ENCODE measurements at places on chromosomes 2 and 18.

GRCh38 chr18:77008576-77009315, 123.8 kb downstream of the MBP start:
- DNase-seq, result no peak
- H3K27me3 ChIP-seq, result no peaks in the 10 kb centered on the region
- no peak overlapping the region for H3K4me3 ChIP-seq
- H3K4me1 ChIP-seq, result no peaks in the 10 kb centered on the region
- H3K36me3 ChIP-seq, result no peaks in the 10 kb centered on the region
- no peak overlapping the region for H3K27ac ChIP-seq

GRCh38 chr18:5868218-5868854, 27.0 kb downstream of the TMEM200C start:
- H3K36me3 ChIP-seq, result no peaks in the 10 kb centered on the region
- no peak overlapping the region for H3K27ac ChIP-seq
- H3K4me1 ChIP-seq, result no peaks in the 10 kb centered on the region
- peak; percentile 90 for DNase-seq
- no peak overlapping the region for H3K4me3 ChIP-seq

- H3K4me1 ChIP-seq, result no peaks in the 10 kb centered on the region
- H3K27ac ChIP-seq, result no peak overlapping the region
- no peaks in the 10 kb centered on the region for H3K27me3 ChIP-seq
- no peaks in the 10 kb centered on the region for H3K36me3 ChIP-seq
These were observed 1971.0 kb upstream of the LRRTM1 start for GRCh38 chr2:82275599-82275998.

DNA sequence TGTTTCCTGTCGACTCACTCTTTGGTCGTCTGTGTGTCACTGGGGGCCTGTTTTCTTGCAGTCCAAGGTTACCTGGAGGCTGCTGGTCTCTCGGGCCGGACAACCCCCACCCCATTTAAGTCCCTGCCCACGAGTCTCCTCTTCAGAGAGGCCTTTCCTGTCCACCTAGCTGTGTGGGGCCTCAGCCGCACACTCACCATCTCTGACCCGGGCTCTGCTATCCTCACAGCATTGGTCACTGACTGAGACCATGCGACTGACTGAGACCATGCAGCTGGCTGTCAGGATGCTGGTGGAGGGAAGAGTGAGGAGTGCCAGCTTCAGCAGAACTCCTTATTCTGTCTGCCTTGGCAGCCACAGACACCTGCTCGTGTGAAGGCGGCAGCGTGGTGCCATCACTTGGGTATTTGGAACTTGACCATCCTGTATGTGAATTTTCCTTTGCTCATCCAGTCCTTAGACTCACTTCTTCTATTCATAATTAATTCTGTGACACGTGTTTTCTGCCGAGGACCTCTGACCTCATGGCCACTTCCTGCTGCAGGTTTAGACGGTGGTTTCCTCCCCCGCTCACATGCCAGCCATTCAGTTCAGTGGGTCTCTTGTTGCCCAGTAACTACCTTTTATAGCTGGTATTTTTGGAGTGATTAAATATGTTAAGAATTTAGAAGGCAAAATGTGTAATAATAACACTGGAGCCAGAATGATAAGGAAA, 47.5 kb upstream of the ASB1 start:
- H3K36me3 ChIP-seq, result no peaks in the 10 kb centered on the region
- no peak for DNase-seq

DNA sequence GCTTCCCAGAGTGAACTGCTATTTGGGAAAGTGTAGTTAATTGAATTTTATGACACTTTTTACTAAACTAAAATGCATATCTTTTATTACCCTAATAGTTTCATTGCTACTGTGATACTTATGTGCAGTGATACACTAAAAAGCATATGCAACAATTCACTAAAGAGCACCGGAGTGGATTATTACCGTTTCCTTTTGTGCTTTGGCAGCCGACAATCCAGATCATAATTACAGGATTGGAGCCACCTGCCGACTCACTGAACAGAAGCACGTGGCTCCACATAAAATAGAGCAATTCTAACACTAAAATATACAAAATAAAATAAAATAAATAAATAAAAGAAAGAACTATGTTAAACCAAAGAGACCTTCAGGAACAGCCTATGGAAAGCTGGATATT, 583.4 kb downstream of the NRXN1 start:
- no peak overlapping the region for H3K4me3 ChIP-seq
- H3K4me1 ChIP-seq, result no peaks in the 10 kb centered on the region
- H3K27me3 ChIP-seq, result no peaks in the 10 kb centered on the region
- no peak overlapping the region for H3K27ac ChIP-seq
- DNase-seq, result no peak
- no peaks in the 10 kb centered on the region for H3K36me3 ChIP-seq

All from mesendoderm (in vitro differentiated cells).